CD4-positive, alpha-beta T cell treated with Interferon gamma for 1 hour (primary cell): ENCODE measurements at places on chromosomes 4 and X.

DNA sequence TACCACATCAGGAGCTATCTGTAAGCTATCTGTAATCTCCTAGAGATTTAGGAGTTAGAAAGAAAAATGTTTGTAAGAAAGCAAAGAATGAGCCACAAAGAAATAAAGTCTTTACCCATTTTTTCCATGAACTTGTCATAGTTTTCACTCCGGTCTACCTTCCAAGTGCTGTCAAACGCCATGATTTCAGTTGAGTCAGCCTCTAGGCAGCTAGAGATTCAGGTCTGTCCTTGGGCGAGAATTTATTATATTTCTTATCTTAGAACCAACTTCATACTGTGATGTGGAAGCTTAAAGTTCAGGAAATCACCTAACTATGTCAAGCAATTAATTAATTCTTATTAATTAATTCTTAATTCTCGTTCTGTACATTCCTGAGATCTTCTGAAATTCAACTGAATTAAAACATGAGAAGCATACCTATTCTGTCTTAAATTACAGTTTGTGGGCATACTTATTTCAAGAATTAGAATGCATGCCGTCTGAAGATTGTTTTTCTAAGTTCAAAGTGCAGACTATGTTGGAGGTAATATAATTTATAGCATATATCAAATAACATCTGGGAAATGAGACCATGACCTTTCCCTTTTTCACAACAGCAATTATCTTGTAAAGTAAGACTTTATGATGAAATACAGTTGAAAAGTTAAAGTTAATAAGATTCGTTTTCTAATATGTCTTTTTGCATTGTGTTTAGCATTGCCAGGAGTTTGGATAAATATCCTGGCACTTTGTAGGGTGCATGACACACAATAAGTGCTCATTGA is at the start of gene FABP2:
Gene FABP2, minus strand, starts transcription at position 218 of the 767 bp plus-strand sequence. Its CDS starts 36 bp downstream, at position 182.
- no peak for DNase-seq

DNA sequence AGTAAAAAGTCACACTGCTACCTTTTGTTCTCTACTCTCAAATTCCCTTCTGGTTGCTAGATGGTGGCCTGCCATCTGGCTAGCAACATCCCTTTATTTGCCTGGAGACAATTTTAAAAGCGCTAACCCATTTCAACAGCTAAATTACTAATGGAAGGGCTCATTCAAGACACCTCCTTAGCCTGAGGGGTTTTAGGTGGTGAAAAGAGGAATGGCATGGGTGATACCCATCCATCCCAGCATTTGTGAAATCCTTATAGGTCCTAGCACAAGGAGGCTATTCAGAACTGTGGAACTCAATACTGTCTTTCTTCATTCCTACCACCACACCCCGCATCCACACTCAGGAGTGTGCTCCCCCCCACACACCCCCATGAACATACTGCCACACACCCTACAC is 33.5 kb downstream of the ARHGEF9 start:
- DNase-seq, result no peak

DNA sequence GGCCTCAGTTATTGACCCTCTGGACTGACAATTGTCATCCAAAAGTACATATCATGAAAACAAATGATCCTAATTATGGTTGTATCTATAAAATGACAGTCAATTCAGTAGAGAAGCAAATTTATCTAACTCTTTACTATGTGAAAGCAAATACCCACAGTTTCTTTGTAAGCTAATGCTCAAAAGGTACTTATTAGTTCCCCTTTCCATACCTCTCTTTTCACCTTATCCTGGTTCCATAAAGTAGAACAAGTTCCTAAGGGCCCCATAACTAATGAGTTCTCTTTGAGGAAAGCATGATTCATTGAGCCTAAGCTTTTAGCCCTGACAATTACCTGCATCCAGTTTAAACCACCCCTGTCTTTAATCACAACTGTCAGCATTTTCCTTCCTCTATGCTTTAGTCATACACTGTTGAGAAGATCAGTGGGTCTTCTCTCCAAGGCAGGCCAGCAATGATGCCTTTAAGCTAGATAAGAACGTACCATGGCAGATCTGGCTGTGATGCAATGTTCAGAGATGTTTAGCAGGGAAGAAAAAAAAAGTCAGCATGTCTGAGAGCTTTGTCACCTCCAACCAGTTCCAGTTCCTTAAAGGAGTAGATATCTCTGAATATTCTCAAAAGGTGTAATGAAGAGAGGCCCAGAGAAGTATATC is 179.7 kb upstream of the RASGEF1B start:
- DNase-seq, result no peak

DNA sequence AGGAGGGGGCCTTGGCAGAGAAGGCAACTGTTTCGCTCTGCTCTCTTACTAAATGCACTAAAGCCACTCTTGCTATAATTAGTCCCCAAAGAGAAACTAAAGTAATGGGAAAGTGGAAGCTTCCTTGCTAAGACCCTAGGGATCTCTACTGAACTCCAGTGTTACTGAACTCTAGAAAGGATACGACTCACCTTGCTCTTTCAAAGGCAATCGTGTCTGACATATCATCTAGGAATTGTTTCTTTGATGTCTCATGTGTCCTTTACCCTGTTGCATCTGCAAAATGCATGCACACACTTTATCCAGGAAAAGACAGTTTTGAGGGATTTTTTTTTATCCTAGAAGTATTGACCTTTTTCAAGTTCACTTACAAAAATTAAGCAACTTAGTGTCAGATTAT is 148.1 kb upstream of the FAM9B start:
- DNase-seq, result no peak

DNA sequence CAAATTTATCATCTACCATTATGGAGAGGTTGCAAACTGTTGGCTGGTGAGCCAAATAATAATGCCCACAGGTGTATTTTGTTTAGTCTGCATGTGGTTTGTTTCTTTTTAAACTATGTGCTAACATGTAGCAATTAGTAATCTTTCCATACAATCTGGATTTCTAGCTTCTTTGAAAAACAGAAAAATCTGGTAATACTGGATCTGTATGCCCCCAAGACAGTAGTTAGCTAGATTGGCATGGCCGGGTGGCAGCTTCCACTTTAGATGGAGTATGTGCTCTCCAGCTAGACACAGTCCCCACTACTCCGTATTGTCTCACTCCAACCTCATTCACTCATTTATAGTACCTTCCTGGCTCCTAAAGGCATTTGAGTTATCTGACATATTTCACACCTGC is 91.3 kb downstream of the NHSL2 start:
- DNase-seq, result no peak

DNA sequence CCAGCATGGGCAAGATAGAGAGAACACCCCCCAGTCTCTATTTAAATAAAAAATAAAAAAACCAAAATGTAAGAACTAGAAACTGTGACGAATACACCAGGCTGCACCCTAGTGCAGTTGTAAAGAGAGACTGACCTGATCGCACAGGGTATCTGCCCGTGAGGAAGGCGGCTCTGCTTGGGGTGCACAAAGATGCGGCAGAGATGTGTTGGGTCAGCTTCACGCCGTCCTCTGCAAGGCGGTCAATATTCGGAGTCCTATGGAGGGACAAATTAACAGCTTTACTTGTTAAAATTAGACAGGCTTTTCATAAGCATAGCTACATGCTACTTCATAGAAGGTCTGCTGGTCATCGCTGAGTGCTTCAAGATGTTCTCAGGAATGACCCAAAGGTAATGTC is 26.1 kb upstream of the ARSD start:
- DNase-seq, result no peak
